ENCODE measurements at places on chromosomes 7 and 10.

DNA sequence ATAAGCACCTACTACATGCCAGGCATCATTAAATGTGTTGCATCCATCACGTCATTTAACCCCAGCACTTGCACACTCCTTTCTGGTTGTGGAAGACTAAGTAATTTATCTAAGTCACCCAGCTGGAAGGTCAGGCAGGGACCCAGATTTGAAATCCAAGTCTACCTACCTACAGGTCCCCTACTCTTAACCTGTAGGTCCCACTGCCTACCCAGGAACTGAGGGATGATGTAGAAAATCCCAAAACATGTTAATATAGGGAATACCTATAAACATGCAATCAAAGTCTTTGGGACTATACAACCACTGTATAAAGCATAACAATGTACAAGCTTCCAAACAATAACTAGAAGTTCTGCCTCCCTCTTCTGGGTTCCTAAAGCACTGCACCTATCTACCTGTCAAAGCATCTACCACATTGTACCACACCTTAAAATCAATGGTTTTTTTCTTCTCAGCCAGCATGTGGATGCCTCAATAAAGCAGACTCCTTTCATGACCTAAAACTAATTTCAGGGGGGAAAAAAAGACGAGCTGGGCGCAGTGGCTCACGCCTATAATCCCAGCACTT is 5.6 kb downstream of the IL6 start:
- peak; percentile 34 for DNase-seq

- no peak for DNase-seq
Observed at GRCh38 chr10:123556049-123556448, 110.1 kb upstream of the GPR26 start.

- DNase-seq, result peak; percentile 47
Observed at GRCh38 chr7:99407872-99408378, 472 bp downstream of the PDAP1 start.

- DNase-seq, result no peak
Observed at GRCh38 chr10:131888186-131888604, 12.6 kb upstream of the PPP2R2D start.

GRCh38 chr7:13829231-13829630 is 160.2 kb downstream of the ETV1 start:
- DNase-seq, result no peak

GRCh38 chr10:11237571-11237970 is 219.9 kb downstream of the CELF2 start:
- no peak for DNase-seq

DNA sequence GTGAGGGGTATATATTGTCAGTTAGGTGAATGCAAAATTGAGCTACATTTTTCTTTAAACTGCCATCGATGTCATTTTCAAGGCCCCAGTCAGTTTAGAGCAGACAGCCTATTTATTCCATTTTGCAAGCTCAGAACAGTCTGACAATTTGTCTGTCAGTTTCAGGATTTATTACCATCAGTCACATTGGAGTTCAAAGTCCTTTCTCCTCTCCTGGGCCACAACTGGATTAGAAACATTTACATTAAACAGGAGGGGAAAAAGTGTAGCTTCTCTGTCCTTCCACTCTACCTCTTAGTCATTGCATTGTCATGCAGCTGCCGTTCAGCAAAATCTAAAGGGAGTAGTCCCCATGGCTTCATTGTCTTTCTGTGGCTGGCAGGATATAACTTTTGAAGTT is 3.5 kb upstream of the GHITM start:
- DNase-seq, result no peak

DNA sequence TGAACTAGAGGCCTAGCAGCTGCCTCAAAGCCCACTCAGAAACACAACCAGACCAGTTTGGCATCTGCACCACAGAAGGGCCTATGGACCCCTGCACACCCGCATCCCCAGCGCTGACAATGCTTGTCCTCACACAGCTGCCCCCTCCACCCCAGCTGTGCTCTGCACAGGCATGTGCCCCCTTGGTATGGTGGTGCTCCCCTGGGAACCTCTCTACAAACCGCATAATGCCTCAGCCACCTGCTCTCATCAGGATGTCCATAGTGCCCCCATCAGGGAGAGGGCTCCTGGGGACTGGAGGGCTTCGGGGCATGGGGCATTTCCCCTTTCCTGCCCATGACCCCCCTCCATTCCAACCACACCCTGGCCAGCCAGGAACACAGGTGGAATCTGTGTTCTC is 347.5 kb downstream of the GRID1 start:
- DNase-seq, result no peak

- DNase-seq, result peak; percentile 45
Observed at GRCh38 chr7:39623732-39624441, 515 bp downstream of the RALA start.

GRCh38 chr10:113232928-113233511 is 283.0 kb downstream of the TCF7L2 start:
- DNase-seq, result no peak

DNA sequence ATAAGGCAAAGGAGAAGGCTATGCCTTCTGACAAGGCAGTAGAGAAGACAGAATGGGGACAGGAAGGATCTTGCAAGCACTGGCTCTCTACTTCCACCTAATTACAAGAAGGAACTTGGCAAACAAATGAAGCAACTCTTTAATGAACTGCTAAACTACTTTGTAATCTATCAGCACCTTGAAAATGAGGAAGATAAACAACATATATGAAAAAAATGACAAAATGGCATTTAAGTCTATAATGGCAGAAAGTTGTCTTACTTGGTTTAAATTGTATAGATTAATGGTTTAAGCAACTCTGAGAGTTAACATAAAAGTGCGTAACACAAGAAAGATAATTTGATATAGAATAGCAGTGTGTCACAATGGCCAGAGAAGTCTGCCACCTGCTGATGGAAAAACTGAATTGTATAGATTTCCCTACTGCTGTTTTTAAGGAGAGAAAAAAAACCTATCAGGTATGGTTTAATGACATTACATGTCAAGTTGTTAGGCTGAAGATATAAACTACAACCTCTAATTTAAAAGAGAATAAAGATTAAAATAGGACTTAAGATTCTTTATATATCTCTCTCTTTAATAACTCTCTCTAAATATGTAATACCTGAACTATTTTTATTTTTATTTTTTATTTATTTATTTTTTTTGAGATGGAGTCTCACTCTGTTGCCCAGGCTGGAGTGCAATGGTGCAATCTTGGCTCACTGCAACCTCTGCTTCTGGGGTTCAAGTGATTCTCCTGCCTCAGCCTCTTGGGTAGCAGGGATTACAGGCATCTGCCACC is 11.8 kb downstream of the NT5C3A start:
- DNase-seq, result peak; percentile 26

GRCh38 chr10:123043409-123043925 is 34.7 kb downstream of the ACADSB start:
- DNase-seq, result peak; percentile 87

DNA sequence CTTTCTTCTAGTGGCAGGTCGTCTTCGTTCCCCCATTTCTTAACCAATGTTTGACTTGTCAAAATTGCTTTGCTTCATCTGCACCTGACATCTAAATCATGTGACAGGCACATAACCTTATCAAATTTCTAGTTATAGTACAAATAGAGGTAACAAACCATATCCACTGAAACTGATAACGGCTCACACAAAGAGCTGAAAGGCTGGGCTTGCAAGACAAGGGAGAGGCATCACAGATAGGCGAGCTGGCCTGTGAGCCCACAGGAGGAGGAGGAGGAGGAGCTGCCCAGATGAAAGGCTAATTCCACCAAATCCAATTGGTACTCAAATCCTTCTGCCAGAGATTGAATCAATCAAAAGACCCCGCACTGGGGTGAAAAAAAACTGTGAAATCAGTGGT is 80.2 kb upstream of the NEBL start:
- DNase-seq, result peak; percentile 97

- DNase-seq, result peak; percentile 96
Observed at GRCh38 chr7:47763063-47763974, 181.4 kb upstream of the TNS3 start.

- no peak for DNase-seq
Observed at GRCh38 chr10:47137311-47137851, 162.6 kb upstream of the GDF10 start.

DNA sequence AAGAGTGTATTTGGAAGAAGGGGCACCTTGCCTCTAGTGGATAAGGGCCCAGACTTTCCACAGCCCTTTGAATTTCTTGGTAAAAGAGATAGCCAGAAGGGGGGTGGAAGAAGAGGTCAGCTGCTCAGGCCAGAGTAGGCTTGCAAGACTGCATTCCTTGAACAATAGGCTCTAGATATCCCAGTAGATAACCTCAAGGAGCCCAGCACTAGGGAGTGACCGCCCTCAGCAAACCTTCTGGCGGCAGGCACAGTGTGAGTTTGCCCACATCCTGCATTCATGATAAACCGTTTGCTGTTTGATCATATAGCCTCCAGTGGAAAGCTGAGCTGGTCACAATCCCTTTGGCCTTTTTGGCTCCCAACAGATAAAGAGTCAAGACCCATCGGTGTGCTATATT is 70.5 kb downstream of the NPY start:
- DNase-seq, result no peak

DNA sequence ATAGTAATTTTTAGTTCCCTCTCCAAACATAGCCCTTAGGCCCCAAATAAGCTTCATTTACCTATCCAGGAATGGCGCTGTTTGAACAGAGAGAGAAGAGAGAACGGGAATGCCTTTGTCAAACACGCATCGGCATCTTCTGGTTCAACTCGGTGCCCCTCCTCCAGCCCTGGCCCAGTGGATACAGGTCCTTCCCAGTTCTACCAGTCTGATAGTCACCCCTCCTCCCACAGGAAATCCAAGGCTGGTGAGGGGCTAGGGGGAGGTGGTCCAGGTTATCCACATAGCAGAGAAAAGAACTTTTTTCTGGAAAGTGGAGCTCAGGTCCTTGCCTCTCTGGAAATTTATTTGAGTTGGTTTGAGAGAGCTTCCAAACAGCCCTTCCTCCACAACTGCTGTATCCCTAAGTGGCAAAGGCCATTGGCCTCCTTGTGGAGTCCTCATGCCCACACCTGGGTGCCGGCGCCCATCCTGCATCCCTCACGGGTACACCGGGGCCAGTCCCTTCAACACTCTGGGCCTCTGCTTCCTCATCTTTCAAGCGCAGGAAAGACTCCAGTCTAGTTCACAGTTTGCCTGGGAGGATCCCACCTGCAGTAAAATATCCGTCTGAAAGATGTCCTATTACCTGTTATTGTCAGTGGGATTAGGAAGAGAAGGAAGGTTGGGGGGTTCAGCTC is 287.4 kb downstream of the CELF2 start:
- DNase-seq, result no peak

- DNase-seq, result no peak
Observed at GRCh38 chr10:75233444-75234016, 2.2 kb downstream of the COMTD1 start.

GRCh38 chr7:98294326-98294725 is 12.8 kb downstream of the BRI3 start:
- no peak for DNase-seq

- DNase-seq, result no peak
Observed at GRCh38 chr10:103149991-103150622, 43.0 kb downstream of the NT5C2 start.

DNA sequence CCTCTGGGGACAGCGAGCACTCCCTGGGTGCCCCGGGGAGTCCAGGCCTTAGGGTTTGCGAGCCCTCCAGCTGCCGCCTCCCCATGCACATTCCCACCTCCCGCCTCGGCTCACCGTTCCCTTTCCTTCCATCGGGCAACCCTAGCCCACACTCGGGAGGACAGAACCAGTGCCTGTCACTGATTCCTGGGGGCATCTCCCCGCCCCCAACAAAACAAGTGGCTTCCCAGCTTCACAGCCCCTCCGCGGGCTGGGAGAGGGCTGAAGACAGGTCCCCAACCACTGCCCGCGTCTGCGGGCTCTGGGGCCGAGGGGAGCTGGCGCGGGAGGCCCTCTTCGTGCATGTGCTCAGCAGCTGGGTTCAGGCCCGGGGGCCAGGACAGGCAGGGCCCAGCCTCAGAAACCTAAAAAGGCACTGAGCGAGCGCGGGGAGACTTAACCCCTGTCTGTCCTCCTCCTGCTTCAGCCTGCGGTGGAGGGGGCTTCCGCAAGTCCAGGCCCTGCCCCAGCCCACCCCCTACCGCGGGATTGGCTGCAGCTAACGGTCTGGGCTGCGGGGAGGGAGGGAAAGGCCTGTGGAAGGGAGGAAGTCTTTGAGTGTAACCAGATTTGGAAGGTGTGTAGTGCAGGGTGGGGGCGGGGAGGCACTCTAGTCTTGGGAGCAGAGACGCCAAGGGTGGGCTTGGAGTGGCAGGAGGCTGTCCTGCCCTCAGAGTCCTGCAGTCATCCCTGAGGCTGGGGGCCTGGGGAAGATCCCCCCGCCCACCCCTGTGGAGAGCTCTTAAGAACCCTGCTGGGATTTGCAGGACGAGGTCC is 1.2 kb downstream of the FLNC start:
- DNase-seq, result no peak

GRCh38 chr7:121479466-121479865 is 83.4 kb upstream of the FAM3C start:
- no peak for DNase-seq

DNA sequence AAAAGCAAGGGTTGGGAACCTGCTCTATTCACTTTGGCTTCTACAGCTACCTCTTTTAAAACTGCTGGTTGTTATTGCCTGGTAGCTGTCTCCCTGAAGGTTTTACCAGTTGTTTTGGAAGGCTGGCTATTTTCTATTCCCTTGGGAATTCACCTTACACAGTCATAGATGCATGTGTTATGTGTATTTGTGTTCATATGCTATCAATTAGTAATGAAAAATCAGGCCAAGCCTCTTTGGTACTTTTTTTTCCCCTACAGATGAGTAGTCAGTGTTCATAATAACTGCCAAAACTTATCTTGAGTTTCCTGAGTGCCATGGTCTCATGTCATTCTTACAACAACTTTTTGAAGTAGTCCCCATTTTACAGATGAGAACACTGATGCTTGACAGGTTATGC is 738.0 kb upstream of the GALNT17 start:
- DNase-seq, result no peak

GRCh38 chr10:48289501-48290238 is 15.2 kb upstream of the FRMPD2 start:
- peak; percentile 39 for DNase-seq

DNA sequence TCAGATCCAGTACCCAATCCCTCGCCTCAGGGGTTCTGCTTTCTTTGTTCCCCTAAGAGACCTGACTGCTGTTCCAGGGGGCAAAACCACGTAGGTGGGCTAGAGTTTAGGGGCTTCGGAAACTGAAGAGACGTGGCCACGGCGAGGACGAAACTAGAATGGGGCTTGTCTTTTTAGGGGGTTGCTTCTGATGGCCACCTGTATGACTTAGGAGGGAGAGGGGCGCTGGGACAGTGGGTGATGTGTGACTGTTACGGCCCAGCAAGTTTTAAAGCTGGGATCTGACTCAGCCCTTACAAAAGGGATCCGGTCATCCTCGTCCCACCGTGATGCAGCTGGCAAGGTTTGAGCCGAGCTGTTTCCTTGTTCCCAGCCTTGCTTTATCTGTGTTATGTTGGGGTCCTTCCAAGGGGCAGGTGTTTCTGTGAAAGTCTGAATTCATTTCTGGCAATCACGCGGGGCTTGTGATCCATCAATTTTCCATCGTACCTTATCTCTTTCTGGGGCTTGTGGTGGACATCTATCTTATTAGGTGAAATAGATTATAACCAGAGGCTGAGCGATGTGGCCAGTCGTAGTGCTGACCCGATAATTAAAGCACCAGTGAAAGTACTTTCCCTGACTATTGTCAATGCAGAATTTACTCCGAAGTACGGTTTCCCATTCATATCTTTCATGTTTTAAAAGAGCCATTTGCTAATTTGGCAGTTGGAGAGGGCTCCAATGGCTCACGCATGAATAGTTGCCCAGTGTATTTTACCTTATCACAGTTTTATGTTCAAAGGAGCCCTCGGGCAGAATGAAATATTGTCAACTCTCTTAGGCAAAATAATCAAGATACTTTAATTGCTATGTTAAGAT is 830 bp downstream of the MET start:
- peak; percentile 11 for DNase-seq

All from NCI-H146 (cell line).